ENCODE measurements at places on chromosomes 7 and 10.

DNA sequence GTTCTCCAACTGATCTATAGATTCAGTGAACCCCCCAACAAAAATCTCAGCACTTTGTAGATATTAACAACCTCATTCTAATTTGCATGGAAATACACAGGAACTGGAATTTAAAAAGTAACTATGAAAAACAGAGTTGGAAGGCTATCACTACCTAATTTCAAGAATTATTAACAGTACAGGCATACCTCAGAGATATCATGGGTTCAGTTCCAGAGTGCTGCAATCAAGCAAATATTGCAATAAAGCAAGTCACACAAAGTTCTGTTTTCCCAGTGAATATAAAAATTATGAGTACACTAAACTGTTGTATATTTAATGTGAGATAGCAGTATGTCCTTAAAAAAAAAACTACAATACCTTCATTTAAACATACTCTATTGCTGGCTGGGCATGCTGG is 78.5 kb downstream of the LARP4B start:
- DNase-seq = no peak

DNA sequence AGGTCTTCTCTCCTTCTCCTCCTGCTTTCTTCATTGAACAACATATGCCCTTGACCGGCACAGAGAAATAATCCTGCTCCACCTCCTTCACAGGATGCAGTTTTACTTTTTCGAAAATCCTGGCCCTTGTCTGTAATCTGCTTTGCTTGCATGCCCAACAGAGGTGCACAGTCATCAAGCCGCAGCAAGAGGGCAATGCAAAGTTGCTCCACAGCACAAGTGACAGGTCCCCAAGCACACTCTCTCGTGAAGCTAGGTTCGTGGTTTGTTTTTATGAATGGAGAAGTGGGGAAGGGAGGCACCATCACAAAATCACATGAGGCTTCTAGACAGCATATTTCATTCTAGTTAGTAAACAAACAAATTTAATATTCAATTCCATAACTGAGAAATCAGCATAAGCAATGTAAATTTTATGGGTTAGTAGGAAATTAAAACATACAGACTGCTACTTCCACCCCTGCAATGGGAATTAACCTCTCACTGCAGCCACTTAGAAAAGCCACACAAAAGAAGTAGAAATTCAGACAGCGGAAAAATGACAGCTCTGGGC is 178.8 kb downstream of the TPK1 start:
- DNase-seq = no peak

DNA sequence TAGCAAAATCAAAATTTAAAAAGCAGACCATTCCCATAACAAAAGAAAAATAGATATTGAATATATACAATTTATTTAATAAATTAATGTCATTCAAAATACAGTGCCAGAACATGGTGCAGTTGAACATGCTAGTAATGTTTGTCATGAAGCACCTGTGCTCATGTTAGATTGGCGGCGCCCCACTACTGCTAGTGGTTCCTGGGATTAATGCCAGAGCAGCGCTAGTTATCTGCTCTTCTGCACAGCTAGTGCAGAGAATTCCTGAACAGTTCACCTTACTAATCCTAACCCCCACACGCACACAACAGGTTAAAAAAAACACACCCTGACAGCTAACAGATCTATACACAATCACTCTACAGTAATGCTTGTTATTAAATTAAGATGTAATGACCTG is 23.4 kb downstream of the KBTBD2 start:
- no peak for DNase-seq

DNA sequence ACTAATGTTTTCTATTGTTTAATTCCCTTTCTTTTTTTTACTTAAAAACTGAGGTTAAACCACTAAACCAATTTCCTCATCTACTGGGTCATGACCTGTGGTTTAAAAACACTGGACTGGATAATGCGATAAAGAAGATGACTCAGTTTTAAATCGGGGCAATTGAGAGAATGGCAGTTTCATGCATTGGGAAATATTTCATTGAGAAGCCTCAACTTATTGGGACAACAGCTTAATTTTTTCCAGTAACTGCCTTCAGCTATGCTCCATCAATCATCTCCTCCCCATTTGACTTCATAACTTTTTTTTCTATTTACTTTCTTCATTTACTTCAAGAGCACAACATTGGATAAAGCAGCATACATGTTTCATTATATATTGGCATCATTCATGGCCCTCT is 61.8 kb upstream of the MET start:
- DNase-seq = no peak

- DNase-seq = no peak
These were observed 37.4 kb downstream of the SLC35B4 start for GRCh38 chr7:134279336-134279735.

DNA sequence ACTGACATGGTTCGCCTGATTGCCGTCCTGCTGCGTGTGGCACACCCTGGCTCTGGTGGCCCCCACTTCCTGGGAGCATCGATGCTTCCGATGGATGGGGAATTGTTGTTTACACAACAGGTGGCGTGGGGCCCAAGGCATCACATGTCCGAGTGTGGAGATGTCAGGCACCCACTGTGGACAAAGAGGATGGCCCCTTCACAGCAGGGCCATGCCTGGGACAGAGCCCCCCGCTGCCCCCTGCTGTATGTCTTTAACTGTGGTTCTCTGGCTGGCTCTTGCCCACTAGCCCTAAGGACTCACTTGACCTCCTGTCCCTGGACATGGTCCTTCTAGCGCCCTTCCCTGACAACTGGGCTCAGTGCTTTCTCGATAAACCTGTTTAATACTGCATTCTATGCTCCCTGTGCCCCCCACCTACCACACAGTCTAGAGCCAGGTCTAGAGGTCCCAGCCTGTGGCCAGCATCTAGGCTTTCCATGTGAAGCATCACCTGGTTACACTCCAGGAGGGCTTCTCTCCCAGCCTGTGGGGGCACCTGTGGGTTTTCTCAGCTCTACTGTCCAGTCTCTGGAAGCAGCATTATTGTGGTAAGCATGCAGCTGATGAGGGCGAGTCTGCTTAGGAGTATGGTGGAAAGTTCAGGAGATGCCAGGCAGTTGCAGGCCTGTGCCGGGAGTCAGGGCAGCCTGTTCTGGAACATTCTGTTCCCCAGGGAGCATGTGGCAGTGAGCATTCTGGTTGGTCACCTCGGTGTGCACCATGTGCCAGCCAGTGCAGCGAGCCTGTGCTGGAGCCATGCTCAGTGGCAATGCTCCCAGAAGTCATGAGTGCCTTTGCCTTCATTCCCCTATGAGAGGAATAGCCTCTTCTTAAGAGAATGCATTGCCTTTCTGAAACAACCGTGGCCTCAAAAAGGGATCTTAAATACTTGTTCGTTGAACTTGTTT is 10.4 kb downstream of the ADCY1 start:
- no peak for DNase-seq

GRCh38 chr10:6275022-6275997 is 72.6 kb downstream of the PFKFB3 start:
- no peak for DNase-seq
